ENCODE measurements at places on chromosomes 7 and 10.

DNA sequence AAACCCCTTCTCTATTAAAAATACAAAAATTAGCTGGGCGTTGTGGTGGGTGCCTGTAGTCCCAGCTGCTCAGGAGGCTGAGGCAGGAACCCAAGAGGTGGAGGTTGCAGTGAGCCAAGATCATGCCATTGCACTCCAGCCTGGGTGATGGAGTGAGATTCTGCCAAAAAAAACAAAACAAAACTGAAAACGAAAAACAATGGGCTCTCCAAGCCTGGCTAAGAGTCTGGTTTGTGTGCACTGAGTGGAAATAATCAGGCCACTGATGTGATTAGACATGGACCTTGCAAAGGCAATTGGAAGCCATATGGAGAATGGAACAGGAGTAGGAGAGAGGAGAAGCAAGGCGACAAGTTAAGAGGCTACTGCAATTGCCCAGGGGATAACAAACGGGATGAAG, 60.1 kb upstream of the GSDME start:
- no peak for DNase-seq

DNA sequence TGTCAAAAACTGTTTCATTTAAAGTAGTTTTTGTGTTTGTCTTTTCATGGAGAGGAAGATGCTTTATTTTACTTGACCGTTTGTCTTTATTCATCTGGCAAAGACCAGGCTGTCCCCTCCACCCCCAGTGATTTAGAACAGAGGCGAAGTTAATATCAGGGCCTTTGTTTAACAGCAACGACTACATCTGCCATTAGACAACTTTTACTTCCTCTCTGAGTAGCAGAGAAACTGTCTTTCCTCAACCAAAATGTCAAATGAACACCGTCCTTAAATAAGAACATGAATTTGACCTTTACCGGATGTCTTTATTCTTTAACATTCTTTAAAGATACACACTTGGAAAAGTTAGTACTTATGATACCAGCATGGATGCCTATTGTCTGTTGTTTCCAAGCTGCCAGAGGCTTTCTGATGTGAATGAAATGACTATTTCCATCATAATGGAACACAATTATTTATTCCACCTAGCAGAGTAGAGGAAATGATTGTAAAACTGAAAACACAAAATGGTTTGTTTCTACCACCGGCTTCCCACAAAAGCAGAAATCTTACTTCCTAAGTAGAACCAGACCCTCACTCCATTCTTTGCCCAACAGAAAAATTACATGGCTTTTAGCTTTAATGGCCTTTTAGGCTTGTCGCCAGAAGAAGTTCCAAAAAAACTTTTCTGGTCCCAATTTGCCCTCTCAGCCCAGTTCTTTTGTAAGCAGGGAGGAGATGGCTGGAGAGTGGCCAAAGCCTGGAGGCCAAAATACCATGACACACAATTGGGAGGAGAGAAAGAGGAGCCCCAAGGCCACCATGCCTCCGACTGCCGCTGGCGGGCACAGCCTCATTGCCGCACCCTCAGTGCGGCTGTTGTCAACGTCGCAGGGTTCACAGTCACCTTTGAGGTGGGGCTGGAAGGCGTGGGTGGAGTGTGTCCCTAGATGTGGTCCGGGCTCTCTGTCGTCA, 168.5 kb downstream of the TEX36 start:
- no peak for DNase-seq

GRCh38 chr7:157496416-157497275, 159.8 kb downstream of the DNAJB6 start:
- no peak for DNase-seq

DNA sequence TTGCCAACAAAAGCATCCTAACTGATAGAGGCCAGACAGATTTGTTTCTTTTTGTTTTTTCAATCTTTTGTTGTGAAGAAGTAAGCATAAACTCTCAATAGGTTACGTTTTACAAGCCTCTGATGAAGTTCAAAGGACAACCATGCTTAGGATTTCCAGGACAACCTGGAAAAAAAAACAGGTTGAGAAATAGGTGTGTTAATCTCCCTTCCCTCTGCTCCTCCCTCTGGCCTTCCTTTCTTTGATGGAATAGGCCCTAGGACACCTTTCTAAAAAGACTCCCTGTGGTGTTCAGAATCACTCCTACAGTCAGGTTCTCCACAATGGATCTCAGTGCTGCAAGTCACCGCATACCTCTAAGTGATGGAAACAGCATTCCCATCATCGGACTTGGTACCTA, at the start of gene AKR1D1:
TSS of gene AKR1D1 (plus strand) at position 264 of the 400 bp plus-strand sequence. CDS start at position 324, 60 bp downstream.
- DNase-seq: no peak

- DNase-seq: no peak
Measured at GRCh38 chr7:63030061-63030460, 968.6 kb upstream of the ZNF722 start.

DNA sequence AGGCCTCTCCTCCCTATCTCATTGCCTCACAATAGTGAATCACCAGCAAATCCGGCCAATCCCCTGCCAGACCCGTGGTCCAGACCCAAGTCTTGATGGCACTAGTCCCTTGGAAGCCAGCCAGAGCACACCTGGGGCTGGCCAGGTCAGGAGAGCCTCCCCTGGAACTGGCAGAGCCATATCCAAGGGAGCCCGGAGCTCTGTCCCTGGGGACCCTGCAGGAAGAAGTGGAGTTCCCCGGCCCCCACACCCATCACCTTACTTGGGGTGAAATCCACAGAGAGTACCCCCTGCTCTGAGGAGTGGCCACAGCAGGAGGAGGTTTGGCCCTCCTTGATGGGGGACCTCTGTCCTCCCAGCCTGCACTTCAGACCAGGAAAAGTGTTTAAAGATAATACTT, 122.5 kb downstream of the HECW1 start:
- no peak for DNase-seq

DNA sequence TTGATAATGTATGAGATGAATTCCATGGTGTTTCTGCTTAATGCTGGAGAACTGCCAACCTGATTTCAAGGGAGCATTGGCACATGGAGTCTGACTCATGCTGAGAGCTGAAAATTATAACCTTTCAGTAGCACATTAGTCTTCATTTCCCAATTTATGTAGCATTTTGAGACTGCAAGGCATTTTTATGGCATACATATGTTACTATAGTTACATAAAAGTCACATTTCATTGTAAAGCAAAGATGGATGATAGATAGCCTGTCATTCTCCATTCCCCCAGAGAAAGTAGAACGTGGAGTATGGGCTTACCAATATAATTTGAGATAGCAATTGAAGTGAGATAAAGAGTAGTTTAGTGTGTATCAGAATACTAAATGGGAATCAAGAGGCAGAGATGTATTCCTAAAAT, 103.1 kb downstream of the SLC16A9 start:
- no peak for DNase-seq

- DNase-seq: no peak
Measured at GRCh38 chr10:95308389-95309302, 17.8 kb upstream of the PDLIM1 start.

- no peak for DNase-seq
Measured at GRCh38 chr7:32539919-32540531, 44.7 kb downstream of the AVL9 start.

- DNase-seq: no peak
Measured at GRCh38 chr7:29587195-29587808, 23.7 kb downstream of the PRR15 start.

DNA sequence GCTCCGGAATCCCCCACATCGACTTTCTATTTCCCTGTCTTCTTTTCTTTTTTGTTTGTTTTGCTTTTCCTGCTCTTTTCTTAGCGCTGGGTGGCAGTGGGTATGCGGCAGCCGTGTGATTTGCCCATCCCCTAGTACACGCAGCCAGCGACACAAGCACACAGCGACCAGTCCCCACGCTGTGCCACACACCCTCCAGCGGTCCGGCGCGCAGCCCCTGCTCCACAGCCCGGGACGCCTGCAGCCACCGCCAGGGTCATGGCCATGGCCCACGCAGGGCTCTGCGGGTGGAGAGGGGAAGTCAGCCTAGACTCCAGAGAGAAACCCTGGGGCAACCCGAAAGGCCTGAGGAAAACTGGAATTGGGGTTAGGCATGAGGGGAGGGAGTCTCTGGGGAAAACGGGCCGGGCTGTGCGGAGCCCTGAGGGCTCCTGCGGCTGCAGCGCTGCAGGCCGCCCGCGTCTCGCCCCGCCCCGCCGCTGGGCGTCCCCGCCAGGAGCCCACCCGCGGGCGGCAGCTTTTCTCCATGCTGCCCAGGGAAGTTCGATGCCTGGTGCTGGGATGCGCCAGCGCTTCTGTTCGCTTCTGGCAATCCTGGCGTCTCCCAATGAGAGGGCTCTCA, 2.5 kb downstream of the CHRM2 start:
- no peak for DNase-seq

DNA sequence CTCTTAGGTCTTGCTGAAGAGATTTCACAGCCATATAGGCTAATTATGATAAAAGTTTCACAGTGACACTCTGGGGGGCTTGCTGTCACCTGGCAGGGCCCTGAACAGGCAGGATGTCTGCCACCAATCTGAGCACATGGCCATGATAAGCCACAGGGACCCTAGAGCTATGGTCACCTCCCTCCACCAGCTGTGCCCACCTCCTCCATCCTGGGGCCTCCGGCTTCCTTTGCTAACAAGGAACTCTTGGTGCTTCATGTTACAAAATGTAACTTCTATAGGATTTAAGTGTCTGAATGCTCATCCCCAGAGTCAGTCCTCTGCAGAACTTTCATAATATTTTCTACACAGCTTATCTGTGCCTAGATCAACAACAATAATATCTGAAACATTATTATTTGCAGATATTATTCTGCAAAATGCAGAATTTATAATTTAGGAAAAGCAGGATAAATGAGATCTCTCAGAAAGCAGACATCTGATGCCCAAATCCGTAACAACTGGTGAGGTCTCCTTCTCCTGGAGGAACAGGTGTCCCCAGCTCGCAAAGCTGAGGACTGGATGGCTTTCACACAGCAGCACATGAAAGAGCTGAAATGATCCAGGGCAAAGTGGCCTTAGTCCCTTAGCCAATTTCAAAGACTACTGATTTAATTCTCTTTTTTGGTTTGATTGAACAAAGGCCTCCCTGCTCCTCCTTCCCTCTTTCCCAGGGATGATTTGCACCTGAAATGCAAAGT, 287.0 kb upstream of the AOAH start:
- no peak for DNase-seq

GRCh38 chr7:77657427-77658224, 38.6 kb upstream of the RSBN1L start:
- DNase-seq: no peak

DNA sequence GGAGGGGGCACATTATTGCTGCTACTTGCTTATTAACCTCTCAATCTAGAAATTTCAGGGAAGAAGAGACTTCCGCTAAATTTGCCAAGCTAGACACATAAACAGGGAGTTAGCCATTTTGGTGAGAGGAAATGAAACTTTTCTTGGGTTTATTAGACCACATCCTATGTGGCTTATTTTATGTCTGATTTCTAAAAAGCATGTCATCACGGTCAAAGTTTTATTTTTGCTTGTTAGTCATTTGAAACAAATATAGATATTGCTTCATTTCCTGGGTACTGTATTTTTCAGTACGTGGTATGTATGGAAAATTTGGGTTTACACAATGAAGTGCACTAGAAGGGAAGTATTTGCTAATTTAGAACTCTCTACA, 144.1 kb downstream of the TCF7L2 start:
- DNase-seq: no peak

DNA sequence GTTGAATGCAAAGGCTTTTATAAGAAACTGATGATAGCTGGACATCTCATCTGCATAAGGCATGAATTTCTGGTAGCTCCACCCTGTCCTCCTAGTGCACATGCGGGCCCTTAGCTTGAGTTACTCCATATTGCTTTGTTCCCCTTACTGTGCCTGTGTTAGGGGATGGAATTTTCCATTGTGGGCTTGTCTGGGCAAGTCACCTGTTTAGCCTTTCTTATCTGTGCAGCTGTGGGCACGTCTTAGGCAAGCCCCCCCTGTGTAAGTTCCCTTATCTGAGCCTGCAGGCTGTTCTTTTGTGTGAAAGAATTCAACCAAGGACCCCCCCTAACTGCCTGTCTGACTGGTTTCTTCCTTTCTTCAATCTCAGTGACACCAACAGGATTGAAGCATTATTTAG, 14.5 kb upstream of the CROT start:
- no peak for DNase-seq

GRCh38 chr7:153381275-153382040, 621.9 kb downstream of the ACTR3B start:
- no peak for DNase-seq

GRCh38 chr10:99450156-99450555, 19.7 kb upstream of the GOT1 start:
- no peak for DNase-seq

GRCh38 chr10:25901199-25901598, 32.8 kb upstream of the MYO3A start:
- no peak for DNase-seq

DNA sequence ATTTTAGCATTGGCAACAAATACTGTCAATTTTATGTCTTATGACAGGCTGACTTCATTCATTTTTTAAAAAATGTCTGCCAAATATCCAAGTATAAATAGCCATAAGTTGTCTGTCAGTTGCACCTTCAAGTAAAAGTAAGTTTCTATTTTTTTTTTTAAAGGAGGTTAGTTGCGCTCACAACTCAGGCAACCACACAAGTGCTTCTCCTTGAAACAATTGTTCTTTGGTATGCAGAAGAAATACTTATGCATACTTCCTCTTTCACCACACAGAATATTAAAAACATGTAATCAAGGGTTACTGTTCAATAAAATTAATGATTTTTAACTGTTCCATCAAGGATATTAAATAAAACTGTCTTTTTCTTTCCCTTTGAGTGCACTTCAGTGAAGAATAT, 97.9 kb downstream of the RTKN2 start:
- DNase-seq: no peak

DNA sequence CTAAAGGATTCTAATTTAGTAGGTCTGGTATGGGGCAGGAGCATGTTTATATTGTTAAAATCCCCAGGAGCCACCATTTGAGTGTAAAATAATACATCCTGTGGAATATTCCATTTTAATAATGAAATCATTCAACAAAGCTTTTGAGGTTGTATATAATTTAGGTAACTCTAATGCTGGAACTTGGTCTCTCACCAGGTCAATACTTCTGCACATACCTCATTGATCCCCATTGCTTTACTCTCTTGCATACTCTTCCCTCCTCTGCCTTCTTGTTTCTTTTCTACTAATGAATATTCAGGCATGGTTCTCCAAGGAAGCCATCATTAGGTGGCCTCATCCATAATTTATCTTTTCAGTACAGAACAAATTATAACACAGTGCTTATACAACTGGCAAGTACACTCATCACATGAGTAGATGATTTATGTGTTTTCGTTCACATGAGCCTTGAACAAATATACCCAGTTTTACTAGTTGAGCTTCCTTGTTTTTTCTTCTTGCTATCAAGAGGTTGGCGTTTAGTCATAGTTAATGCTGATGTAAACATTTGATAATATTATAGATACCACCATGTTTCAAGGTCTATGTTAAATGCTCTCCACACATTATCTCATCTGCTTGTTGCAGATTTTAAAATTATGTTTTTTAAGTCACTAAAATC, 7.2 kb downstream of the PALS2 start:
- no peak for DNase-seq

GRCh38 chr10:105691811-105692210, 1050.7 kb downstream of the SORCS3 start:
- DNase-seq: no peak

Data from esophagus squamous epithelium (tissue), 5 donors.